Calu3 (cell line): ENCODE measurements at places on chromosomes 1 and 21. TPM values are rescaled to one million over a fixed set of nuclear protein-coding genes. Genes with fewer than 3 reads are reported as not detected.

FCRL5 gene
- not detected in 2 replicates for total RNA-seq

FCAMR gene
- not detected in 2 replicates for total RNA-seq

- peaks cover 22% of the 10 kb centered on the region for H3K4me1 ChIP-seq
- H3K27ac ChIP-seq, result no peak overlapping the region
- no peaks in the 10 kb centered on the region for H3K36me3 ChIP-seq
- H3K27me3 ChIP-seq, result peaks cover 15% of the 10 kb centered on the region
Observed at GRCh38 chr1:228899421-228899956, 164.2 kb downstream of the RHOU start.

- H3K36me3 ChIP-seq, result no peaks in the 10 kb centered on the region
- no peak overlapping the region for H3K4me3 ChIP-seq
- H3K4me1 ChIP-seq, result peaks cover 32% of the 10 kb centered on the region
- H3K27me3 ChIP-seq, result no peaks in the 10 kb centered on the region
Observed at GRCh38 chr1:192763243-192763642, 45.6 kb upstream of the RGS2 start.

DNA sequence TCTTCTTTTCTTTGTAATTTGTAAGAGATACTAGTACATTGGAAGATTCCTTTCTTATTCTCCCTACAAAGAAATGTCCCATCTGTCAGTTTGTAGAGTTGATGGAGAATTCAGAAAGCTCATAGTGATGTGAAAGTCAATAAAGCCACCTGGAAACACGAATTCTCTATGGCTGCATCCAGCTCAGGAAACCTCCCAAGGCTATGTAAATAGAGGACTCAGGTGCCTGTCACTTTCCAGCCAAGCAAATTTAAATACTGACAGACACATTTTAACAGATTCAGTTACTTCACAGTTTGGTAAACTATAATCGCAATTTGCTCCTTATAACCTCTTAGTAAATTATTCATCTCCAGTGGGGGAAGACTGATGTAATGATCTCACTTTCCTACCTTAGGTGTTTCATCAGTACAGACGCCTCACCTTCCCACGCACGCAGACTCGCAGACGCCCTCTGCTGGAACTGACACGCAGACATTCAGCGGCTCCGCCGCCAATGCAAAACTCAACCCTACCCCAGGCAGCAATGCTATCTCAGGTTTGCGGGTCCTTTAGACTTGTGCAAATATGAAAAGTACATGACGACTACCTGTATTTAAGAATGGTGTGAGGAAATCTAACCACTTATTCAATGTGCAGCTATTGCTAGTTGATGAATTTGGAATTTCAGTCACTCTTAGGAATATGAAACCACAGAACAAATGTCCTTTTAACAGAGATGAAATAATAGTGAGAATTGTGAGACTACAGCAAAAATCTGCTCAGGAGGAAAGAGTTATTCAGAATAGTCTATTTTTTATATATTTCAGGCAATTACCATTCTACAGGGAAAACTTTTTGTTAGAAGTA lies 60.6 kb downstream of the PTPRC start:
- H3K27me3 ChIP-seq, result no peaks in the 10 kb centered on the region
- H3K27ac ChIP-seq, result peak overlapping the region; percentile 84
- H3K4me3 ChIP-seq, result peak overlapping the region; percentile 33
- peaks cover 24% of the 10 kb centered on the region for H3K4me1 ChIP-seq
- DNase-seq, result peak; percentile 82

- H3K27ac ChIP-seq, result no peak overlapping the region
- H3K36me3 ChIP-seq, result no peaks in the 10 kb centered on the region
- no peak for DNase-seq
Observed at GRCh38 chr21:22201126-22201525, 1202.9 kb downstream of the NCAM2 start.

- no peak overlapping the region for H3K4me3 ChIP-seq
- no peak overlapping the region for H3K27ac ChIP-seq
- DNase-seq, result no peak
- no peaks in the 10 kb centered on the region for H3K27me3 ChIP-seq
- peaks cover 14% of the 10 kb centered on the region for H3K4me1 ChIP-seq
Observed at GRCh38 chr1:67377253-67377652, 52.9 kb downstream of the SERBP1 start.

DNA sequence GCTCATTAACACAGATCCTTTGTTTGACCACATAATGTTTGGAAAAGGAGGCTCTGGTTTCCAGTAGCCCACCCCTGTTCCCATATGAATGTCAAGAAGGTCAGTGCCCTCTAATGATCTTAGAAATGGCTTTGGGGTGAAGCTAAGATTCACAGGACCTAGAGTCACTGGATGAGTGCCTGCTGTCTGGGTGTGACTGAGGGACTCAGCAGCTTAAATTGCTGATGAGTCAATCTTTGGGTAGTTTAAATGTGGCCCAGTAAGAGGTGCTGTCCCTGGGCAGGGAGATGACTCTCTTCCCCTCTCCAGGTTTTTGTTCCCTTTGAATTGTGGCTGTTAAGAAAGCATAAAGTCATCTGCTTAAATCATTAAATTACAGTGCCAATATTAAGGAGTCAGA lies 50.6 kb downstream of the L1TD1 start:
- H3K36me3 ChIP-seq, result no peaks in the 10 kb centered on the region
- peaks cover 12% of the 10 kb centered on the region for H3K4me1 ChIP-seq
- H3K27ac ChIP-seq, result no peak overlapping the region
- no peak overlapping the region for H3K4me3 ChIP-seq

DNA sequence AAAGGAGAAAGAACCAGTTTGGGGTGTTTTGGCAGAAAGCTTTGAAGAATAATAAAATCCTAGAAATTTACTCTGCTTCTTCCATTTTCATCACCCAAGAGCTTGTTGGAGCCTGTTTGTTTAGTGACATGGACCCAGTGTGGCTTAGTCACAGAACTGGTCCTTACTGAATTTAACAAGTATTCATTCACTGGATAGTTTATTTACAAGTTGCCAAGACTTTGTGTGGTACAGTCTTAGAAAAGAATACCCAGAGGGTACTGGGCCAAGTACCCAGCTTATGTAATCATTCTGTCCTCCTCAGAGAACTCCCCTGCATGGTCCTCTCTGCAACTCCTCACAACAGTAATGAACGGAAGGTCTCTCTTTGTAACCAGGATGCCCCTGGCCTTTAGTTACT lies 16.4 kb downstream of the RAB4A start:
- no peaks in the 10 kb centered on the region for H3K27me3 ChIP-seq
- H3K27ac ChIP-seq, result no peak overlapping the region
- H3K4me1 ChIP-seq, result peaks cover 25% of the 10 kb centered on the region
- no peak for DNase-seq
- H3K36me3 ChIP-seq, result peaks cover 5% of the 10 kb centered on the region
